ENCODE measurements at places on chromosomes 11 and 22. TPM values are rescaled to one million over a fixed set of nuclear protein-coding genes. Genes with fewer than 3 reads are reported as not detected.

C22orf15 gene
- 0.58 TPM for total RNA-seq

DNA sequence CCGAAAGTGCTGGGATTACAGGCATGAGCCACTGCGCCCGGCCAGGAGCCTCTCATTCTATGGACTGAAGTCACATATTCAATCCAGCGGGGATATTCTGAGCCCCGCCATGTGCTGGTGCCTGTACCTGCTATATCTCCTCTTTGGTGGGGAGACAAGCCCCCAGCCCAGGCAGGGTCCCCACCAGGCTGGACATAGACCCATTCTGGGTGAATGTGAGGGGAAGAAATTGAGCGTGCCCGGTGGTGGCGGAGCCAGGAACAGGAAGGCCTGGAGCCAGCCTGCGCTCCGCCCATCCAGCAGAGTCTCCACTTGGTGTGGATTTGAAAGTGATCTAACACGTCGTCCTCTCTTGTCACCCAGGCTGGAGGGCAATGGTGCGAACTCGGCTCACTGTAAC, 38.0 kb upstream of the CSNK1E start:
- DNase-seq, result peak; percentile 74

GRCh38 chr11:73578592-73579185, 19.2 kb downstream of the FAM168A start:
- no peak for DNase-seq

- no peak for DNase-seq
Measured at GRCh38 chr11:8287703-8288102, 24.0 kb upstream of the LMO1 start.

- DNase-seq, result no peak
Measured at GRCh38 chr11:134499990-134500389, 87.9 kb upstream of the B3GAT1 start.

Data from esophagus muscularis mucosa (tissue), 4 donors.